CD4-positive, alpha-beta T cell (primary cell): ENCODE measurements at places on chromosomes 7 and 10. TPM values are rescaled to one million over a fixed set of nuclear protein-coding genes. Genes with fewer than 3 reads are reported as not detected.

- no peak for DNase-seq
These were observed 16.8 kb downstream of the NOBOX start for GRCh38 chr7:144386741-144387140.

TRIL gene
- not detected for total RNA-seq

SVIL gene
- total RNA-seq = 40.3 TPM

DNA sequence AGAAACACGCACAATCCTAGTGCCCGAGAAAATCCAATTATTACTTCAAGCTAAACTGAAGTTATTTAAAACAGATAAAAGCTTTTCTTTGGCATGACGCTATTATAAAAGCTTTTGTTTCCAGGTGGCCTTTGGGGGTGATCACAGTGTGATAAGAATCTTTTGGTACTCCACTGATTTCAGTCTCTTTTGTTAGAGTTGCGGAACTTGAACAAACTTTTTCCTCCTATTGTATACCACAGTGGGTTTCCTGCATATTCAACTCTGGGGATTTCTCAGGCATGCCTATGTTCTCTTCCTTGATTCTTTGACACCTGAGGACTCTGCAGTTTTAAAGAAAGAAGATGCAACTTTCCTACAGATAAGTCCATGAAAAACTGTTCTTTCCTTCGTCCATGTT, 99.7 kb upstream of the PITRM1 start:
- DNase-seq = no peak

ATXN7L1 gene
- total RNA-seq = 27.3 TPM

TRIM24 gene
- 16.0 TPM for total RNA-seq

- DNase-seq = peak; percentile 19
These were observed 48.4 kb upstream of the GTF2IRD1 start for GRCh38 chr7:74405191-74405898.

GRCh38 chr10:7956508-7956907, 98.0 kb upstream of the GATA3 start:
- DNase-seq = no peak

DRGX gene
- not detected for total RNA-seq

TRPV5 gene
- not detected for total RNA-seq

DNA sequence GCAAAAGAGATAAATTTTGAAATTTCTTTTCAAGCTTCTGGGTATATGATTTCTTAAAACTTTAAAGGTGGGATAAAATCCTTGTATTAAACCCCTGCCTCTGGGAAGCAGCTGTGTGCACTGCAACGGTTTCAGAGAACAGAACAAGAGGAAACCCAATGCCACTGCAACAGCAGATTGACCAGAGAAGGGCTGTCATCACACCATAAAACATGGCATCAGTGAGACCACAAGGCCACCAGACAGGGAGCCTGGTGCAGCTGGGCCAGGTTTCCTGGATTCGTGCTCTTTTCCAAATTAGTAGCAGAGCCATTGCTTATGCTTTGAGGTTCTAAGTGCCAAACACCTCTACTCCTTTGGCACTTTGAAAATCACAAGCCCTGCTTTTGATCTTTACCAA, 152.4 kb downstream of the PRPF18 start:
- DNase-seq = no peak
